ENCODE measurements at places on chromosomes 13 and 19. TPM values are rescaled to one million over a fixed set of nuclear protein-coding genes. Genes with fewer than 3 reads are reported as not detected.
A peak's percentile ranks its signal among the peaks of the same experiment; 100 is the strongest.

DNA sequence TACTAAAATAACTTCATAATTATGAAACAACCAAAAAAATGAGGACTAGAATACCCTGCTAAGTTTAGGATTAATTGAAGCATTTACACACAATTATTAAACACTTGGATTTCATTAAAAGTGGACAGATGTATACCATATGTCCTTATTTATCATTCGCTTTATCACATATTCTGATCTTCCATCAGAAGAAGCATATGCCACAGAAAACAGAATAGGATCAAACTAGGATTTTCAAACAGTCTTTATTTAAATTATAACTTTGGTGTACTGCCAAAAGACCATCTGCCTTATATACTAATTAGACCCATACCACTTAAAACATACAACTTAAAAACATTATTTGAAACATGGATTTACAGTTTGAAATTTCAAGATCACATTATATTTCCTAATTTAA, 727.1 kb upstream of the KLHL1 start:
- DNase-seq, result no peak

DNA sequence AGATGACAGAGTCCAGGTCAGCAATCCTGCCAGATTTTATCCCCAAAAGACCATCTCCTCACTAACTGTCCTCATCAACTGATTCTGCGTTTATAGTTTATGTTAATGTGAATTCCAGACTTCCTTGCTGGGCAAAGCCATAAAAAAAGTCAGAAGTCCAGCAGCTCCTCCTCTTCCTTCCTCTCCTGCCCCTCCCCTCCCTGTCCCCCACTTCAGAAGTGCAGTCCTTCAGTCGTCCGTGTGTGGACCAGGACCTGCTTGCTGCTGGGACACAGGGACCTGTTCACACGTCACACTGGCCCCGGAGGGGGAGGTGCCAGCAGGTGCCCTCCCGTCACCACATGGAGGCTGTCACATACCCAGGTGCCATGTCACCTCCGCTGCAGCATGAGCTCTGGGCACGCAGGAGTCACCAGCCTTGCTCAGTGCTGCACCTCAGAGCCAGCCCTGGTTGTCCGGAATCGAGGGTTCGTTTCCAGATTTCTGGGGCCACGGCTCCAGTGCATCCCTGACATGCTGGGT, 4.0 kb upstream of the MCF2L start:
- DNase-seq, result no peak

DNA sequence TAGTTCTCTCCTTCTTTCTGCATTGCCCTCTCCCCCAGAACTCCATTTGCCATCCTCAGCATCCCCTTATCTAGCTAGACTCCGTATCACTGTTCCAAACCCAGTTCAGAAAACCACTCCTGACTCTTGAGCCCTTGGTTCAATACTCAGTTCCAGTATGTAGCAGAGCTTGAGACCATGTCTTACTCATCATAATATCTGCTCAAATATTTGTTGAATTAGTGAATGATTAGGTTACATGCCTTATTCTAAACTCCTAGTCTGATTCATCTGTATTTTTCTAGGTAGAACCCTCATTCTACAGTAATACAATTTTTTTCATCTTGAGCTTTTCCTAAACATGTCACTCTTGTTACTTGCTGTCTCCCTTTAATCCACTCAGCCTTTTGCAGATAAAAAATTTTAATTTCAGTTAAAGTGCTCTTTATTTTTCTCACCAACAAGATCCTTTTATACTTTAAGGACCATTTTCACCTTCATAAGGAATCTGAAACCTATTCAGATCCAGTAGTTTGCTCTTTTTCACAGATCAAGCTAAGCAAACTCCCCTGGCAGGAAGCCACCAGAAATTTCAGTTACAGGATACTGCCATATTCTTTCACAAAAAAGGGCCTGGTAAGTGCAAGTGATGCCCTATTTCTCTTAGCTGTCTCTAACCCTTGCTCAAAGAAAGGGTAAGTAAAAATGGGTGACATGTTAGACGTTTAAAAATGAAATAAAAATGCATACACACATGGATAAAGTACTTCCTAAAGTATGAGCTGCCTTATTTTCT, 23.1 kb upstream of the INTS6 start:
- no peak for DNase-seq

Gene ZNF616
- total RNA-seq, result 15.7 TPM

DNA sequence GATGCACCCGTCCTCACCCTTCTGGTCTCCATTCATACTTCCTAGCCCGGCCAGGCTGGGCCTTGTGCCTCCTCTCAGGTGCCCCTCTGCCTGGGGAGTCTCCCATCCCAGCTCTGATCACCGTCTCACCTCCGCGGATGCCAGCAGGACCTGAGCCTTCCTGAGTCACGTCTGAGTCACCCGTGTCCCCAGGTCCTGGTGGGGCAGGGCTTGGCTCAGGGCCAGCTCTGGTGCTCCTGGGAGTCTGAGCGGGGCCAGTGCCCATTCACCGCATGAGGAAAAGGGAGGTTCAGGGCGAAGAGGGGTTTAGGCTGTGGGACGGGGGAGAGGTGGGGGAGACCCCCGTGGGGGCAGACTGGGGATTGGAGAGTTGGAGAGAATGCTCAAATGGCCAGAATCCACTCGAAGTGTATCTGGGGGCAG, 593 bp downstream of the ATP8B3 start:
- peak; percentile 48 for DNase-seq

GRCh38 chr19:51887522-51888498, at the start of gene ZNF577:
TSS of gene ZNF577 (minus strand) at chr19:51887951. CDS start at chr19:51880382, 7,569 bp downstream.
- DNase-seq, result peak; percentile 96

DNA sequence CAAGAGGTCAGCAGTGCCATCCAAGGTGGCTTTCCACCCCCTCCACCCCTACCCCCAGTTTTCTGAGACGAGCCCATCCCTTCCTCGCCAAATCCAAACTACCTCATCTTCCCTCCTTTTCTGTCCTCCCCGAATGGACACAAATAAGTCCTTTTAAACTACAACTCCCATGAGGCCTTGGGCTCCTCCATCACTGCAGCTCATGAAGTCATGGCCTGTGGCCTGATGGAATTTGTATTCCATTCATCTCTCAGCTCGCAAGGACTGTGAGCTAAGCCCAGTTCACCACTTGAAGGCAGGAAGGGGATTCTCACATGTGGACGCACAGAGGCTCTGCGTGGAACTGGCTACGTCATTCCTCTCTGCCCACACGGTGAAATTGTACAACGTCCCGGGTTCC, 12.5 kb downstream of the PTPRH start:
- DNase-seq, result peak; percentile 37

DNA sequence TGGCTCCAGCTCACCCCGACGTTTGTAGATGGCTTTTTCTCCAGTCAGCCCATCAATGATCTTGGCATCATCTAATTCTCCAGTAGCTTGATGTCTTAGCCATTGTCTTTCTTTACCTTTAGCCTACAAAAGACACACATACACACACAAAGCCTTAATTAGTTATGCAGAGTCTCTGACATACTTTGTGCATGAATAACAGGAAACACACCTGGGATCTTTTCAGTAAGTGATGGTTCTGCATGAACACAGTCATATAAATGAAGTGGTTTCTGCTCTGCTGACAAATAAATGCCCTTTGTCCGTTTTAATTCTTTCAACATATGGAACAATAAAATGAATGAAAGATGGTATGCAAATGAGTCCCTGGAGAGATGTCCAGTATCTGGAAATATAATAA, 133.3 kb downstream of the RGCC start:
- no peak for DNase-seq

Gene GFY
- total RNA-seq, result not detected

GRCh38 chr13:91311491-91311890, 36.0 kb upstream of the MIR17HG start:
- DNase-seq, result no peak

- no peak for DNase-seq
These were observed 142.3 kb upstream of the ARGLU1 start for GRCh38 chr13:106710266-106710665.

Data from A673 (cell line).